ENCODE measurements at places on chromosomes 7 and 10.

DNA sequence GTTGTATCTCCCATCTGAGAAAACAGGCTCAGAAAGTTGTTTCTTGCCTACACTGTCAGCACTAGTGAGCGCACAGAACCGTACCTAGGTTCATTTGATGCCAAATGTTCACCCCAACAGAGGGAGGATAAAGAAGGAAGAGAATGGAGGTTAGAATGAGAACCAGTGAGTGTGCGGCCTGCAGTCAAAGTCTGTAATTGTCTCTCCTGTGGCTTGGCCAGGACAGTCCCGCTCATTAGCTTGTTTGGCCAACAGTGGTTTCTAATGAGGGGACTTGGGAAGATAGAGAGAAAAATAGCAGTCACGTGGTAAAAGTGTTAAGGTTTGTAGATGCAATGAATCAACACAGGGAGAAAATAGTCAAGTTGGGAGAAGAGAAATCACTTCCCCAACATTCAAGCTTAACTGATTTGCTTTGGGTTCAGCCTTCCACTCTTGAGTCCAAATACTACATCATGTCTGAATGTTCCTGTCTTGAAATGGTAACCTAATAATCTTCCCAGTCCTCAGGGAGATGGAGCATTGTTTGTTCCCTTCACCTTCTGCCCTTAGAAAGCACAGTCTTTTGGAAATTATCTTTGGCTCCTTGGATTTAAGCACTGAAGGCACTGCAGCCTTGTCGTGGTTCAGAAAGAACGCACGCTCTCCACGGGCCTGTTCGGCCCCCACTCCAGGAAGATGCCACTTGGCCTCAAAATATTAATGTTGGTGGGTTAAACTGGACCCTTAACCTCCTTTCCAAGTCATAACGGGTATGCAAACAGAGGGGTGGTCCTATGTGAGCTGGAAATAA lies 360.4 kb upstream of the ZNF32 start:
- no peak for DNase-seq

DNA sequence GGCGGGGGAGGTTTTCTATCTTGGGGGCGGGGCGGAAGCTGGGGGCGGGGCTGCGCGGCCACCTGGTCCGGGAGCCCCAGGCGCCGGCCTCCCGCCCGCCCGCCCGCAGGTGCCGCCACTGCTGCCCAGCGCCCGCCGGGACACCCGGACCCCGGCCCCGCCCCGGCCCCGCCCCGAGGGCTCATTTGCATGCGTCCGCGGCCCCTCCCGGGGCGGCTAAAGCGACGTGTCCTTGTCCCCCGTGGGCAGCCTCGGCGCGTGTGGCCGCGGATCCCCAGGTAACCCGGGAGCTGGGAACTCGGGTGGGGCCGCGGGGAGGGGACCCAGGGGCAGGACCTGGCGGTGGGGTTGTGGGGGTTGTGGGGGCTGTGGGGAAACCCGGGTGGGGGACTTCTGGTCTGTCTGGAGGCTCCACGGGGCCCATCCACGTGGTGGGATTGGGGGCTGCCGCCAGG lies at the start of gene BHLHA15:
TSS of gene BHLHA15 (plus strand) at position 219 of the 455 bp plus-strand sequence. CDS start 871 bp downstream, outside the sequence.
- DNase-seq: no peak

DNA sequence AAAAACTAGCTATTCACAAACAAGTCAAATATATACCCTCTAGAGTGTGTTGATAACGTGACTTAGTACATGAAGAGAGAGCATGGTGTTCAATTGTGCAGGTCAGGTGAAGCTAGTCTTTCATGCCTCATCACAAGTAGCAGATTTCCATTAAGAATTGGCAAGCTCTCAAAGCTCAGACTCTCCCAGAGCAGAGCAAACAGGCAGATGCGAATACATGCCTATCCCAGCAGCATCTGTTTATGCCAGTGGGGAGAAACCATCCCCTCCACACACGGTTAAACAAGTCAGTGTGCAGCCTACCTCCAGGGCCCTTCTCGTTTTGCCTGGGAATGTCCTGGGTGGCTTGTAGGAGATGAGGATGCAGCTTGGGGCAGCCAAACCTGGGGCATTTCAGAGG lies 532.5 kb upstream of the C7orf33 start:
- no peak for DNase-seq

GRCh38 chr10:25828475-25828874 lies 105.6 kb upstream of the MYO3A start:
- DNase-seq: no peak

GRCh38 chr10:103154521-103155299 lies 38.4 kb downstream of the NT5C2 start:
- peak; percentile 27 for DNase-seq

GRCh38 chr7:157932498-157933218 lies 595.9 kb downstream of the DNAJB6 start:
- peak; percentile 1 for DNase-seq

GRCh38 chr7:2116989-2117591 lies 115.7 kb downstream of the MAD1L1 start:
- DNase-seq: no peak

GRCh38 chr10:34922138-34922537 lies 107.0 kb upstream of the PARD3 start:
- DNase-seq: peak; percentile 37

All from epithelial cell of esophagus (primary cell).